ENCODE measurements at places on chromosomes 6 and 20.

DNA sequence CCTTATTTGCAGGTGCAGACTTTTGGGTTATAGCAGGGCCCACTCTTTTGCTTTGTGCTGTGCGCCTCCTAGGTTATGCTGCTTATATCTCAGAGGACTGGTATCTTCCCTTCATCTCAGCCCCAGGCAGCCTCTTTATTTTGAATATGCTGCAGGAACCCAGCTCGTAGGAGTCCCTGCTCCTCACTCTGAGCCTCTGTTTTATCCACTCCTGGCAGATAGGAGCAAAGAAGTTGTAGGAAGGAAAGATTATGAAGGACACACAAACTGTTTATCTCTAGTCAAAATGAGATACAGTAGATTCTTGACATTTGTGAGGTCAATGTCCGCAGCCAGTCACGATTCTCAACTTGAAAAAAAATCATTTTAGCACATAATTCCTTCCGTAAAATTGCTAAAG lies 15.6 kb downstream of the L3MBTL3 start:
- DNase-seq, result no peak

- DNase-seq, result no peak
Measured at GRCh38 chr20:44897133-44897532, 11.6 kb downstream of the YWHAB start.

DNA sequence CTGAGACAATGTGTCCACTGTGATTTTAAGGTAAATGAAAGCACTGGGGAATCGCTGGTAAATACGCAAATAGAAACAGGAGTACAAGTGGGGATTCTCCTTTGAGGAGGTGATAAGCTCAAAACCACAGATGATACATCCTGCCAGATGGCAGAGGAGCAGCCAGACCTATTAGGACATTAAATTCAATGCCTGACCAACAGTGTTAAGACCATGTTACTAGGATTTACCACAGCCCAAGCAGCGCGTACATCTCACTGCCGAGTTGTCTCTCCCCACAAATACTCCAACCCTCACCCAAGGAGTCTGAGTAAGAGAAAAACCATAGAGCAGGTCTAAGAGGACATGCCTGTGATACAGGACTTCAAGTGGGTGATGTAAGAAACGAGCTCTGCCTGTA lies 68.9 kb upstream of the TULP1 start:
- DNase-seq, result no peak

DNA sequence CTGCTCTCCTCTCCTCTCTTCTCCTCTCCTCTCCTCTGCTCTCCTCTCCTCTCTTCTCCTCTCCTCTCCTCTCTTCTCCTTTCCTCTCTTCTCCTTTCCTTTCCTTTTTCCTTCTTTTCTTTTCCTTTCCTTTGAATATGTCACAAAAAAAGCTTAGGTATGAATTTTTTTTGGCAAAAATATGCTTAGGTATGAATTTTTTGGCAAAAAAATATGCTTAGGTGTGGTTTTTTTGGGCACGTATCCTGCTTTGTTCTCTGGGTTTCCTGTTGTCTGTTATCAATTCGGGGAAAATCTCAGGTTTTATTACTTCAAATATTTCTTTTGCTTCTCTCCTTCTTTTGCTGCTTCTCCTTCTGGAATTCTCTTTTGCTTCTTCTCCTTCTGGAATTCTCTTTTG lies 155.5 kb upstream of the PMEPA1 start:
- DNase-seq, result no peak

DNA sequence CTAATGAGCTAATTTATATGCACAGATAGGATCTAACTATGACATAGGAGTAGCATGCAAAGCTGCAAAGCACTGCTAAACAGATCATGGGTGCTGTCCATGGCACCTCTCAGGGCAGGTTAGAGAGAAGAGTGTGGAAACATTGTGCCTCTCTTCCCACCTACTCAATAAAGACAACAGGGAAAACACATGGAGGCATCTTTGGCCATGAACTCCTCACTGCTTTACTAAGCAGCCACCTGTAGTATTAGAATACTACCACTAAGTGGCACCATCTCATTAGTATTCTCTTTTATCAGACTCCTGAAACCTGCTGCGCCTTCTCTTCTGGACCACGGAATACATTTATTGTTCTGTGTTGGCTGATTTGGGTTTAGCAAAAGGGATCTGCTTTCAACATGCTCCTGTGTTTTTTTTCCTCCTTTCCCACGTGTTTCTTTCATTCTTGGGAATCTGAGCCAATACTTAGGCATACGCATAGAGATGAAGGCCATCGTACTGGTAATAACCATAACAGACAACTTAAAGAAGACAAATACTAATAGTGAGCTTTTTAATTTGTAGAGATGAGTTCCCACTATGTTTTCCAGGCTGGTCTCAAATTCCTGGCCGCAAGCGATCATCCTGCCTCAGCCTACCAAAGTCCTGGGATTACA lies 9.4 kb upstream of the HDDC2 start:
- no peak for DNase-seq

DNA sequence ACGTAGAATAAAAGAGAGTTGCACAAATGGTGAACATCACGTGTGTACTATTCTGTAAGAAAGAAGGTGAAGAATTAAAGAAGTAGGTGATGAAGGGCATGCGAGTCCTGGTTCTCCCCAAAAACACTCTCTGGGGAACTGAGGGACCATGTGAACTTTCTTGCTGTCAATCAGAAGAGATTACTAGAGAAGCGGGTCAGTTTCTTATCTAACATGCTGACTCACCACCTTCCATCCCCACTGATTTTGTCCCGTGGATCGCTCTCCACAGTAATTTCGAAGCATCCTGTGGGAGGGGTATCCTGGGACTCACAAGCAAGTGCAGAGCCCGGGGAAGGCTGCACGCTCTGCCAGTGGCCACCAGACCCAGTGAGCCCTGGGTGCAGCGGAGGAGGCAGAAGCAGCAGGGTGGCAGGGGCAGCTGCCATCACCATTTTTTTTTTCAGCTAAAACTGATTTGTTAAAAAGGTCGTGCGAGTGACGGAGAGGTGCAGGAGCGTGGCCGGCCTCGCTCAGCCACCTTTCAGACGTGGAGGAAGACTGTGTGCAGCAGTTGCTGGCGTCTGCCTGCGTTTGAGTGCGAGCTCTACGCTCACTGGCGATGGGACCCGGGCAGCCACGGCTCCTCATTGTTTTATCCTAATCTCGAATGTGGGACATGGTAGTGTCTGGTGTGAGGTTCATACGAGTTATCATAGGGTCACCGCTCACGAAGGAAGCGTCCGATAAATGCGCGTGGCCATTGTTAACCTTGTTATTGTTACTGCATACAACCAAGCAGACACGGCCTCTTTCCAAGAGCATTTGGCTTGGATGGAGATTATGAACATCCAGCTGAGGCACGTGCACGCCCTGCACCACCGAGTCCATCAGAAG lies 28.0 kb upstream of the SLCO4A1 start:
- DNase-seq, result no peak

GRCh38 chr6:110660066-110660655 lies 155.1 kb downstream of the CDK19 start:
- no peak for DNase-seq

DNA sequence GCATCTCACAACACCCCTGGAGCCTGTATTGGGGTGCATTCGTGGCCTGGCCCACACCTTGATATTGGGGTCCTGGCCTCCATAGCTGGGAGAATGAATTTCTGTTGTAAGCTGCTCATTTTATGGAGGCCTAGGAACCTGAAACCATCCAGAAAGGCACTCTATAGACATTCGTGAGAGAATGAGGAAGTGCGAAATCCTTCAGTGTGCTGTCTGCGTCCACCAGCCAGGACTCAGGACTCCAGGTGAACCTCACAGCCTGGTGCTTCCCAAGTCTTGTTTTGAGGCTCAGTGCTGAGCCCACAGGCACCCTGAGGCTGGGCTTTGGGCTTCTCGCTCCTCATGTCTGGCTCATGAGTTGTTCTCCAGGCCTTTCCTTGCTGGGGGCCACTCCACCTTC lies 11.9 kb upstream of the RBBP8NL start:
- DNase-seq, result no peak

- DNase-seq, result no peak
Measured at GRCh38 chr6:1395941-1396908, 6.8 kb downstream of the FOXF2 start.

- no peak for DNase-seq
Measured at GRCh38 chr6:6002848-6003620, 3.7 kb downstream of the NRN1 start.

DNA sequence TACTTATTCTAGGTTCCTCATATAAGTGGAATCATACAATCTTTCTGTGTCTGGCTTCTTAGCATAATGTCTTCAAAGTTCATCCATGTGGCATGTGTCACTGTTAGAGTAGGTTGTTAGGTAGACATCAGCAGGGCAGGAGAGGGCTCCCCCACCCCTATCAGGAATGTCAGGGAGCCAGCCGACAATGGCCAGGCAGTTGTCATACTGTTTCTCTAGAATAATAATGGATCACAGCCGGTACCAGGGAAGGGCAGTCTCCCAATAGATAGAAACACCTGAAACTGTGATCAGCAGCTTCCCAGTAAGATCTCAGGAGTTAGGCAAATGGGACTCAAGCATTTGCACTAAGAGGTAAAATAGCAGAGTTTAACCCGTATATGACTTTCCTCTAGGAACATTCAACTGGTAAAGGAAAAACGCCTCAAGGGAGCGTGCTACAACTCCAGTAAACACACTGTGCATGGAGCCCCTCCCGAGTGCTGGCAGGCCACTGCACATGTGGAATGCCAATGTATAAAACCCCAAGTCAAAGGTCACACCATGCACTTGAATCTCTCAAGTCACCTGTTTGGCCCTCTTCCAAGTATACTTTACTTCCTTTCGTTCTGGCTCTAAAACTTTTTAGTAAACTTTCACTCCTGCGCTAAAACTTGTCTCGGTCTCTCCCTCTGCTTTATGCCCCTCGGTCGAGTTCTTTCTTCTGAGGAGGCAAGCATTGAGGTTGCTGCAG lies 29.8 kb upstream of the SIRT5 start:
- no peak for DNase-seq

DNA sequence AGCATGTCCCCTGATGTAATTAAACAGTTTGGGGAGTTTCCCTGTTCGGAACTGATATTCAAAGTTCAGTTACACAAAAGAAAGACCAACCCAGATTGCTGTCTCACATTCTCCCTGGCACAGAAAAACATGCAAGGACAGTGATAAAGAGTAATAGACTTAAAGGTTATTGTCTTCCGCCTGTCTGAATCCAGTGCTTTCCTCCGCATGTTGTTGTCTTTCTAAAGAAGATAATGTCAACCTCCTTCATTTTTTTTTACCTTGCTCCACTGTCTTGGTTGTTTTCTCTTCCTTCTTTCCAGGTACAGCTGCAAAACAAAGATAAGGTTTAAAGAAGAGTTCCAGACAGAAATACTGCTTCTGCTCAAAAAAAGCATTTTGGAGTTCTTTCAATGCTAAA lies 284.5 kb downstream of the TRDN start:
- DNase-seq, result no peak

DNA sequence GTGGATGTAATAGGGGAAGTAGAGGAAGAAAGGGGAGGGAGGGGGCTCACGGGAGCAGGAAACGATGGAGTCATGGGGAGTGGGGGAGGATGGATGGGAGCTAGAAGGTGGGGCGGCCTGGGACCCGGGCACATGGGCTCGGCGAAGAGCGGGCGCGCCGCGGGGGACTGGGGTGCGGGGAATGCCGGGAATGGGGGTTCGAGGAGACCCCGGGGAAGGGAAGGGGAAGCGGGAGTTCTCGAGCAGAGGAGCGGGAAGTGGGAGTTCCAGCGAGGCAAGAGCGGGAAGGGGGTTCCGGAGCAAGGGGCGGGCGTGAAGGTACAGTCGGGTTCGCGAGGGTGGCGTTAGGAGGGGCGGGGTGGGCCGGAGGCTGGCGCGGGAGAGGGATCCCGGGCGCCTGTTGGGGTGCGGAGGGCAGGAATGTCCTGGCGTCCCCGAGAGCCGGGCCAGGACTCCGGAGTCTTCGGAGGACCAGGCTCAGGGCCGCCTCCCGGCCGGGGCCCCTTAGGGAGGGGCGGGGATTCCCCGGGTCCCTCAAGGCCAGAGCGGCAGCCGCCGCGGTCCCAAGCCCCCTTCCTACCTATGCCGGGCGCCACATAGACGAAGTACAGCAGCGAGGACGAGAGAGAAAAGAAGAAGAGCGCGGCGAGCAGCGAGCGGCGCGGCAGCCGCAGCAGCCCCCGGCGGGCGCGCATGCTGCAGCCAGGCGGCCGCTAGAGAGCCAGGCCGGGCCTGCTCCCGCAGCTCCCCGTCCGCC lies 504 bp downstream of the B4GALT5 start:
- no peak for DNase-seq

GRCh38 chr20:33908336-33908735 lies 85.4 kb upstream of the RALY start:
- DNase-seq, result no peak

- DNase-seq, result no peak
Measured at GRCh38 chr6:156827382-156827781, 50.2 kb downstream of the ARID1B start.

DNA sequence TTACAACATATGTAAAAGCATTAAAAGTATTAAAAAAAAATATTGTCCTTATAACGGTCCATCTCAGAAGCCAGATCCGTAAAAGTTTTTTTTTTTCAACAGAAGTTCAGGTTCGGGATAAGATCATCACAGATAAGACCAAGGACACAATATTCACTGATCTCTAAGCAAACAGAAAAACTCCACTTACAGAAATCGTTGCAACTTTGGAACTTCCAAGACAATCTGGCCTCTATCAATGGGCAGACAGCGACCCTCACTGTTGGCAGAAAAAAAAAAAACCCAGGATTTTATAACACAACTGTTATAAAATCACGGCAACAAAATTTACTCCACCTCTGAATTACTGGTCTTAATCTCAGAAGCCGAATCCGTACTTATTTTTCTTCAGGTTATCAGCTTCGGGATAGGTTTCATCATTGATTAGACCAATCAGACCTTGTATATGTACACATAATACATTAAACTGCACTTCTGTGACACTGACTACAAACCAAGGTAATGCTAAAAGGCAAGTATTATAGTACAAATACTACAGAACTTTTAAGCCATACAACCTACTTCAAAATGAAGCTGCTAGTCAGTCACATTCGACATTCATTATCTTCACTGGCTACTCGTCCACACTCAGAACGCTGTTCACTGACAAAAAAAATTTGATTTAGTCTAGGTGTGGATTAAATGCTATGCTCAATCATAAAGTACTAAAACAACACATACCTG lies 34.7 kb upstream of the SYNCRIP start:
- no peak for DNase-seq

- no peak for DNase-seq
Measured at GRCh38 chr6:4402477-4402976, 267.2 kb upstream of the ECI2 start.

- no peak for DNase-seq
Measured at GRCh38 chr6:138300469-138300868, 77.2 kb upstream of the SMIM28 start.
